ENCODE measurements at places on chromosomes 12 and 14.
A peak's percentile ranks its signal among the peaks of the same experiment; 100 is the strongest.

GRCh38 chr12:94690198-94690771 is 39.9 kb upstream of the TMCC3 start:
- peak; percentile 26 for DNase-seq

DNA sequence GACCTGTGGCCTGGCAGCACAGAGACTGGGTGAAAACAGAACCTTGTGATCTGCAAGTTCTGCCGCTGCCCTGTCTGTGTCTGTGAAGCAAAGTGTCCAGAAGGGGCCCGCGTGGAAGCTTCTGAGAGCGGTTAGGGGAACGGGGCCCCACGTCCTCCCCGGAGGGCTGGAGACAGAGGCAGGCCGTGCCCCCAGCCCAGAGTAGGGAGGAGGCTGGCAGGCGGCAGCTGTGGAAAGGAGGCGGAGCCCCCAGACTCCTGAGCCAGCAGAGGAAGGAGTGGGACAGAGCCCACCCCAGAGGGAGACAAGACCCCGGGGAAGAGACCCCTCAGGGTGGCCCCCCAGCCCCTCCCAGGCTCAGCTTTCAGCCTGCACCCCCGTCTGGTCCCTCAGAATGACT is 49.0 kb downstream of the GALNT9 start:
- no peak for DNase-seq

GRCh38 chr12:14567351-14568162 is at the start of gene PLBD1:
PLBD1 (minus strand) TSS chr12:14567883; CDS start chr12:14567696, 187 bp downstream.
- no peak for DNase-seq

DNA sequence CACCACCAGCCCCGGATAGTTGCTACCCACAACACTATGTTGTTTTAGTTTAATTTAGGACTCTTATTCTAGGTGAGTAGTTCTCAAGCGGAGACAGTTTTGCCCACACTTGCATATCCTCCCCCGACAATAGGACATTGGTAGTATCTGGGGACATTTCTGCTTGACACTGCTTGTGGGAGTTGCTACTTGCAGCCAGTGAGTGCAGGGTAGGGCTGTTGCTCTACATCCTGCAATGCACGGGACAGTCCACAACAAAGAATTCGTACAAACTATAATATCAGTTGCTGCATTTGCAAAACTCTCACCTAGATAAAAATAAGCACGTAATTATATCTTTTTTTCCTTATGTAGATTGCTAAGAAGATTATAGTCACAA is 111.8 kb upstream of the DNM1L start:
- no peak for DNase-seq

GRCh38 chr14:52267501-52268278 is at the start of gene PTGDR:
PTGDR (plus strand) TSS chr14:52267698; CDS start chr14:52267815, 117 bp downstream.
- DNase-seq: no peak

DNA sequence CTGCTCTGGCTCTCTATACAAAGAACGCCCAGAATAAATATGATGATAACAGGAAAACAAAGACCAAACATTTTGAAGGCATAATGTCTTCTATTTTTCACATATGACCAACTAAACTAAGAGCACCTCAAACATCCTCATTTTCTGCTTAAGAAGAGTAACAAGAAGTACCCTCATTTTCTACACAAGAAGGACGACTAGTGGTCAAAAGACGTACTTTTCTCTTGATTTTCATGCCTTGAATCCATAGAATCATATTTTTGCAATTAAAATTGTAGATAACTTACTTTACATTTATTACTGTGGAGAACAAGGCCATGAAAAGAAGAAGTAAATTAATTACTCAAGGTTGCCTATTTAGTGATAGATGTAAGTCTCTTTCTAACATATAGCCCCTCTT is 358.6 kb downstream of the DUSP6 start:
- peak; percentile 62 for DNase-seq

- peak; percentile 43 for DNase-seq
Measured at GRCh38 chr14:31510222-31510621, 22.4 kb upstream of the GPR33 start.

- DNase-seq: peak; percentile 15
Measured at GRCh38 chr12:117282490-117282889, 78.9 kb downstream of the NOS1 start.

DNA sequence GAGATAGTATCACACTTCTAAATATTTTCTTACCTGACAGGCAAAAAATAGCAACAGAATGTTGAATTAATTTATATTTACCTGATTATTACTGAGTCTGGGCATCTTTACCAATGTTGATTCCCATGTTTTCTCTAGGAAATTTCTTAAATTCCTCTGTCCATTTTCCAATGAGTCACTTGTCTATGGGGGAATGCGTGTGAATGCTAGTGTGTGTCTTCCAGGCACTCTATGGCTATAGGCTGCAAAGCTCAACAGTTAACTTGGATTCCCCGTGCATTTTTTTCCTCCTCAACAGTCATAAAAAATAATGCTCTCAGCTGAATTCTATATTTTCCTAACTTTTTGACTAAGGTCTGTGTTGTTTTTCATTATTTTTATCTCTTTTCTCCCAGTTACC is 1385.8 kb upstream of the FLRT2 start:
- DNase-seq: no peak

GRCh38 chr12:129779033-129779432 is 124.8 kb downstream of the TMEM132D start:
- no peak for DNase-seq

GRCh38 chr14:50229681-50230080 is 1.7 kb downstream of the SOS2 start:
- no peak for DNase-seq

- DNase-seq: no peak
Measured at GRCh38 chr12:101607894-101608293, 13.1 kb downstream of the MYBPC1 start.

DNA sequence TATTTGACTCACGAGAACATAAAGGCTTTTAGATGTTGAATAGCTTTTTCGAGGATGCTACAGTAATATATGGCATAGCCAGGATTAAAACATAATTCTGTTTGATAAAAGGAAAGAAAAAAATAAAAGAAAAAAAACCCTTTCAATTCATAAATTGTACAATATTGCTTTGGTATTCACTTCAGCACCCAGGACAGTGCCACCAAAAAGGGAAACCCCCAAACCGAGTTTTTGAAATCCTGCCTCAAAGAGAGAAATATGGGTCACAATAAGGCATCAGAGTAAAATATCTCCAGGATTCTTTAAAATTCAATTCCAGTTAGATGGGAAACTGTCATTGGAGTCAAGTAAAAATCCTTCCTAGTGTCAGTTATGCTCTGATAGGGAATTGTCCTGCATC is 551.2 kb upstream of the SEL1L start:
- peak; percentile 36 for DNase-seq

GRCh38 chr12:81639196-81639595 is 120.0 kb downstream of the PPFIA2 start:
- DNase-seq: peak; percentile 27

DNA sequence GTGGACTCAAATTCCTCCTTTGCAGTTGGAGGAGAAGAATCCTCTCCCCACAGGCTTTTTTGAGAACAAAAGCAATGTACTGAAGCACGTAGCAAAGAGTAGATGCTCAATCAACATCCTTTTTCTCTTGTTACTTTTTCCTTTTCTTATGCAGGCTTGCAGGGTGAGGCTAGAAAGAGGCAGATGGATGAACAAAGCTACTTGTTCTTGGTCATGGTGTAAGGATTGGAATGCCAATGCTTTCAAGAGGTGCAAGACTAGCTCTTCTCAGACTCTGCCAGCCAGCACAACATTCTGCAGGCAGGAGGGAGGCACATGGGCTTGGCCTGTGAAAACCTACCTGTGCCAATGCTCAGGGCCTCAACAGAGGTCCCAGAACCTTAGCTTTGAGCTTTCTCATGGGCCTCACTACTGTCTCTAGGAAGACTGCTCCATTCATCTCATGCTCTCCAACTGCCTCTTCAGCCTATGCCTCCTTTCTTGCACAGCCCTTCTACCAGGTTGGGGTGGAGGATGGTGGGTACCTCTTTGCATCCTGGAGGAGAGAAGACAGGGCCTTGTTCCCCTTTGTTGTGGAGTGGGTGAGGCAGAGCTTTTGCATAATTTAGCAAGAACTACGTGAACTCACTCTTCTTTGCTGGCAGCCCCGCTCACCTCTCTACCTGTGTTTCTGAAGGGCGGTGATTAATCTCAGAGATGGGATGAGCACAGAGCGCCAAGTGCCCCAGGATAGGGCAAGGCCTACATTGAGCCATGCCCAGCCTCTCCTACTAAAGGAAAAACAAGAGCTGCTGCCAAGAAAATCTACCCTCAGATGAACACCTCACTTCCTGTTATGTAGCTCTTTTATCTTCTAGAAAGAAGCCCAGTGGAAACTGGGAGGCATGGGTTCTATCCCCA is 1119.7 kb downstream of the VRK1 start:
- peak; percentile 94 for DNase-seq

DNA sequence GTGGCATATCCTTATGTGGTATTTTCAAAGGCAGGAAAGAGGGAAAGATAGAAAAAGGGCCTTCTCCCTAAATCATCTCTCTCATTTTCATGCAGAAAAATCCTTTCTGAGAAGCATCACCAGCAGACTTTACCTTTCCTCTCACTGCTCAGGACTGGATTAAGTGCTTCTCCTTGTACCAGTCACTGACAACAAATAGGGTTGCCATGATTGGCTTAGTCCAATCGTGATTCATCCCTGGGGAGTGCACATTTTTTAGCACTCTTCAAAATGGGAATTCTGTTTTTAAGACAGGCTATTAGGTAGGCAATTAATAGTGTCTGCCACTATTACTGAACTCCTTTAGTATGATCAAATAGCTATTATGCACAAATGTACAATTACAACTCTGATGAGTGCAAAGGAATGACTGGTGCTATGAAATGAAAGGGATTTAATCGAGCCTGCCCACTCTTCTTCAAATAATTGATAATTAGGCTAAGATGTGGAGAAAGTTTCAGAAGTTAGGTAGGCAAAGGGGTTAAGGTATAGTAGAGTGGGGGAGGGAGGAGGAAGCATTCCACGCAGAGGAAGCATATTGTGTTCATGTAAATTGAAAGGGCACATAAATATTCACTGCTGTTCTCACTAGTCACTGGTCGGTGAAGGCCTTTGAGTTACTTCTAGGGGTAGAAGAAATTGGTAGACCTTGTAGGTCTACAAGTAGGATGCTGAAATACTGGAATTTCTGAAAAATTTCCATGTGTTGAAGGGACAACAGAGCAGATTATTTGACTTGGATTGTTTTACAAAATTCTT is 84.0 kb downstream of the MSRB3 start:
- no peak for DNase-seq

GRCh38 chr12:4141348-4142270 is 132.0 kb upstream of the CCND2 start:
- DNase-seq: no peak

DNA sequence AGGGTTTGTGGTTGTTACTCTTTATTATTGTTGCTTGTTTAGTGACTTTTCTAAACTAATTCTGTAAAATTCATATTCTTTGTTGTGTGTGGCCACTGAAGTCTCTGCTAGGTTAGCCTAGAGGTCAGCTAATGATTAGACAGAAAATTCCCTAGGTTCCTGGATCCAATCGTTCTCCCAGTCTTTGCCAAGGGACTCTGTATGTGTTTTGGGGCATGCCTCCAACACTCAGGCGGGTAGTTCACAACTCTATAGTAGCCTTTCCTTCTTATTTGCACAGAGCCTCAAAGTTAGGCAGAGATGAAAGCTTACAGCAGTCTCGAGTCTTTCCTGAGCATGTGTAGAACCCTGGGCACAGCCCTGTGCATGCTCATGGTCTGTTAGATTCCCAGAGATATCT is 32.7 kb upstream of the RIN3 start:
- DNase-seq: no peak

GRCh38 chr12:81726634-81727033 is 32.5 kb downstream of the PPFIA2 start:
- no peak for DNase-seq

DNA sequence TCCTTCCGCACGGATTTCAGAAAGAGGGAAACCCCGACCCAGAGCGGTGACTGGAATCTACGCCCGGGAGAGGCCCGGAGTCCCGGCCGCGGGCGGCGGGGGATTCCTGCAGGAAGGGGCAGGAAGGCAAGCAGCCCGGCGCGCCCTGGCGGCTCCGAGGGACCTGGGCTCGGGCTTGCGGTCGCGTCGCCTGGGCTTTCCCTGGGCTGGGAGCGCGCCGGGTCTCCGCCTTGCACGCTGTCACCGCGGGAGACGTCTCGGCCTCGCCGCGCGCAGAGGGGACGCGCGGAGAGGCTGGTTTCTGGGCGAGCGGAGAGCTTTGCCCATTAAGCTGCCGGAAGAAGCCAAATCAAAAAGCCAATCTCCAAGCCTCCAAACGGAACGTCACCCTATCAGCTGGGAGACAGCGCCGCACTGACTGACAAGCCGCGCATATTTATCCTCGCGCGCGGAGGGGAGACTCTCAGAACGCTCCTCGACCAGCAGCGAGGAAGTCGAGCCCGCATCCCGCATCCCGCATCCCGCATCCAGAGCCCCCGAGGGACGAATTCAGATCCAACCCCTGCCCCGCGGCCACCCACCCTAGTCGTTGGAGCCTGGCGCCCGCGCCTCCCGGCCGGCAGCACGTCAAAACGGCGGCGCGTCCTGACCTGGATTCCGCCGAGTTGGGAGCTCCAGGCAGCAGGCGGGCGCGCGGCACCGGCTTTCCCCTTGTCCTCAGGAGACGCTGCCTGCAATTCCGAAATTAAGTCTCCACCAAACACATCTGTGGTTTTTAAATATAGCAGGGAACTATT is at the start of gene SLC8A3:
Gene SLC8A3, minus strand, starts transcription at position 293 of the 797 bp plus-strand sequence. CDS start 20,529 bp downstream, outside the sequence.
- DNase-seq: no peak

- peak; percentile 86 for DNase-seq
Measured at GRCh38 chr12:38886064-38886463, 19.3 kb downstream of the CPNE8 start.

- no peak for DNase-seq
Measured at GRCh38 chr14:74771399-74771798, 8.3 kb downstream of the YLPM1 start.

GRCh38 chr12:1680804-1681492 is 9.9 kb upstream of the ADIPOR2 start:
- no peak for DNase-seq

- DNase-seq: no peak
Measured at GRCh38 chr12:73277971-73278370, 1005.8 kb downstream of the TRHDE start.

GRCh38 chr12:95212586-95212985 is 4.7 kb downstream of the FGD6 start:
- DNase-seq: no peak

- DNase-seq: no peak
Measured at GRCh38 chr14:89907655-89908054, 46.9 kb downstream of the EFCAB11 start.

- no peak for DNase-seq
Measured at GRCh38 chr14:55131370-55132137, 2.5 kb downstream of the LGALS3 start.

GRCh38 chr12:31736472-31736871 is 7.7 kb upstream of the AMN1 start:
- DNase-seq: no peak

All from MCF 10A (cell line).